ENCODE measurements at places on chromosomes 4 and X.

DNA sequence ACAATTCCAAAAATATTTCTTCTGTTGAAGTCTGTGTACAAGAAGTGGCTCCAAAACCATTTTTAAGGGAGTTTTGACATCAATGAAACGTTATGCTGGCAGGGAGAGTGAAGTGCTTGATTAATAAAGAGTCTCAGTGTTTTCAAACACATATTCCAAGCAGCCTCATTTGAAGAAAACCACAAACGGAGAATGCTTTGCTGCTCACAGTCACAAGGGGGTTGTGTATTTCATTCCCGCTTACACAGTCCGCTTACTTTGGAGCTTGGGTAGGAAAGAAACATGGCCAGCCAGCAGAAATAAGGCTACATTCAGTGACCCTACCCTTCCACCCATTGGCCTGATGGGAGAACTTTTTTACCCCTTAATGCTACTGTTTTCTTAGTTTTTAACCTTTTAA lies 586.2 kb downstream of the RAB28 start:
- no peak for DNase-seq

GRCh38 chrX:100995469-100995868 lies 26.0 kb downstream of the ARL13A start:
- no peak for DNase-seq

- no peak for DNase-seq
These were observed 58.7 kb downstream of the TSPAN5 start for GRCh38 chr4:98599617-98600205.

DNA sequence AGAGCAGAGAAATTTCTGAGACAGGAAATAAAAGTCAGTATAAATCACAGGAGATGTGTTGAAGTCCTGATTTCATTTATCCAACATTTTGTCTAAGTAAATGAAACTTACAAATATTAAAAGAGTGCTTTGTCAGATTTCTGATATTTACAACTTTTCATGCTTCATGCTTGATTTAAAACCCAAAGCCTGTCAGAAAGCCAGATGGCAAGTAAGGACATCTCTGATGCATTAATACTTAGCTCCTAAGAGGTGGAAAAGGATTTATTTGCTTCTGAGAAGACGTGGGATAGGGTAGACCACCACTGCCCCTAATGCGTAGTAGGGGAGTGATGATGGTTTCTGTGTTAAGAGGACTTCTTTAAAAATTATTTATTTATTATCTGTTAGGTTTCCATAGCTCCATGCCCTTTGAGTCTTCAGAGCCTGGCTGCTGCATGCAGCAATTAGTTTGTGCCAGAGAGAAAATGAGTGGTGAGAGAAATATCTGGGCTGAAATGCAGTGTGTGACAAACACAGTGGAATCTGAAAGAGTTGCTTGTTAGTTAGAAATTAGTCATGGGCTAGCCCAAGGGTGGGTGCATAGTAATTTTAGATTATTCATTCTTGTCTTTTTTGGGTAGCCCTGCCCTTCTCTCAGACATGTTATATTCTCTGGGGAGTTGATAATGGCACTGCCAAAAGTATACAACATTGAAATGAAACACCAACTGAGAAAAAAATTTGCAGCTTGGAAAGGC lies 333.8 kb downstream of the C4orf33 start:
- DNase-seq: no peak

DNA sequence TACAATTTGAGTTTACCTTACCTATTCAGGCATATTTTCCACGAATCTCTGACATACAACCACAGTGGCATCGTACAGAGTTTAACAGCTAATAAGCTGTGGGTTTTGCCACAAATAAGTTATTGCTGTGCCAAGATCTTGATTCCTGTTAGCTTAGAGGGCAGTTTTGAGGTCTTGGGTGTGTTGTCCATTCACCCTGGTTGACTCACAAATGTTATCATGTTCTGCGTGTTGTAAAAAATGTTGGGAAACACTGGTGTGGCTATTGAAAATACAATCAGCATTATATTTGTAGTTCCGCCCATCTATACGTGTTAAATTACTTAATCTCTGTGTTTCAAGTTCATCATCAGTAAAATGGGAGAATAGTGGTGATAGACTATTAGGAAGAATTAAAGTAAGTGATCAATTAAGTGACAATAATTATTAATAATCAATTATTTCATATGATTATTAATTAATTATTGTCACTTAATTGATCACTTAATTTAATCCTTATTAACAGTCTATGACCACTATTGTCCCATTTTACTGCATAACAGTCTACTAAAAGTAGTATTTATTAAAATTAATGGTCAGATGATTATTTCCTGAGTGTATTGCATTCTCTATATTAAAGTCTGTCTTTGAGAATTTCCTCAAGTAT lies 96.3 kb downstream of the TMA16 start:
- DNase-seq: no peak

DNA sequence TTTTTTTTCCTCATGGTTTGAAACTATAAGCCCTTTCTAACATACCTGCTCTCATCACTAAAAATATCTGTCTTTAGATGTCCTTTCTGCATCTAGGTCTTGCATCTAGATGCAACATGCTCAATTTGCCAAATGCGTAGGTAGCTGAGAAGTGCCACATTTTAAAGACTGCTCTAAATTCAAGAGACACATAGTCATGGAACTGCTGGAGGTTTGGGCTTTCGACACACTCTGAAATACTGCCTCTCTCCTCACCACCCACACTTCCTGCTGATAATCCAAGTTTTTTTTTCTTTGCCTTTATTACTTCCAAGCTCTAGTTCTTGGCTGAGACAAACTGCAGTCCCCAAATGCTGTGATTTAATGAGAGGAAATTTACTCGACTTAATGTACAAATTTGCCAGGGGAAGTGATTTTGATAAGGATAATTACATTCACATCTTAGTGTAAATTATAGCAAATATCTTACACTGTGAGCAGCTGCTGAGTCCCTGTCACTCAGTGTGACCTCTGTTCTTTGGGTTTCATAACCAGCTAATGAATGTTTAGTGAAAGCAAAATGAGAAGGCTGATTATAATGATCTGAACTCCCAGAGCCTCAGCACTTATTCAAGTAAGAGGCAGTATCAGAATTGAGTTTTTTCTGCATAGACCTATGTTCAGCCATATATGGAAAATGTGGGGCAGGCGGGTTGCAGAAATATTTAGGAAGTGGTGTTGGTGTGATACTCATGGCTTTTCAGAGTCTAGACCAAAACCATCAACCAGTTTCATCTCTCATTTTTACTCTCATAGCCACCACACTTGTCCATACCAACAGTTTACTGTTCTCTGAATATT lies 31.3 kb downstream of the DRD5 start:
- DNase-seq: no peak

- no peak for DNase-seq
These were observed 329.1 kb downstream of the GALNTL6 start for GRCh38 chr4:172142281-172142741.

- no peak for DNase-seq
These were observed 81.7 kb upstream of the ARHGAP24 start for GRCh38 chr4:85393201-85393600.

DNA sequence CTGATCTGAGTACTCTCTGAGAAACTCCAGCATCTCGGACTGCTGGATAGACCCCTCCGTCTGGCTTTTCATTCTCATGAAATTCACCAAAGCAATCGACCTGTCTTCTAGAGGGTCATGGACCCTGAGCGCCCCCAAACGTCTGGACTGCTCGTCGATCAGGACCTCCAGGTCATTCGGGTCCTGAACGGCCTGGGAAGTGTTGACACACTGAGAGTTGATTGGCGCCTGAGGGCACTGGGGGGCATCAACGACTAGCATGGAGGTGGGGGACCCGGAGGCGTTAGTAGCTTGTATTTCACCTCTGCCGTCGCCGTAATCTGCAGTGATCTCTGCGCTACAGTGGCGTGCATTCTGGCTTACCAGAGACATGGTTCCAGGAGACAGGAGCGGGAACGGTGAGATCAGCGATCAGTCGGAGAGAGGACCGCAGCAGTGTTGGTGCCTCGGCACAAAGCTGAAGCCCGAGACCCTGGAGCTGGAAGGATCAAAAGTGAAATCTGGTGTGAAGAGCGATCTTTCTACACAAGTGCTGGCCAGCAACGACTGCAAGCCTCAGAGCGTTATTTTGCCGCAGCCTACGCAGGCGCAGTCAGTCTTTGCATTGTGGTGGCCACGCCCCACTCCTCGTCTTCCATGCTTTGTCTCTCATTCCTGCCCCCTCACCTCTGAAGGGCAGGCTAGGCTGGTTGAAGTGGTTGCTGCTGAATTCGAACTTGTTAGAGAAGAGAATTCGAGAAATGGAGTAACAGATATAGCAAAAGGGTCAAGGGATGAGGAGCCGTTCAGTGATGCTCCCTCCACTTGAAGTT lies at the start of gene MAGEE2:
TSS of gene MAGEE2 (minus strand) at position 575 of the 812 bp plus-strand sequence. CDS start at position 372, 203 bp downstream.
- DNase-seq: no peak

GRCh38 chr4:40334591-40335524 lies at the start of gene CHRNA9:
Gene CHRNA9, plus strand, starts transcription at chr4:40335333. Its CDS starts 135 bp downstream, at chr4:40335468.
- peak; percentile 73 for DNase-seq

DNA sequence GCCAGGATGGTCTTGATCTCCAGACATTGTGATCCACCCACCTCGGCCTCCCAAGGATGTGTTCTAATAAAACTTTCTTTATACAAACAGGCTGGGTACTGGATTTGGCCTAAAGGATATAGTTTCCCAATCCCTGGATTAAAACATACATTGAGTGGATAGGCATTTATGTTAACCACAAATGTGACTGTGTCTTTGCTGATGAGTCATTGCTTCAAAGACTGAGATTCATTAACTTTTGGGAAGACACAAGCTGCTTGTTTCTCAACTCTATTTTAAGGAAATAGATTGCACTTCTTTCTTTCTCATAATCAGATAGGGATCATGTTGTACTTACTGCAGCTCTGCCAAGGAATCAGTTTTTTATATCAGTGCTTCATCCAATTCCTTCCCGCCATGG lies 131.3 kb upstream of the AGA start:
- no peak for DNase-seq

GRCh38 chr4:159855731-159856130 lies 752.9 kb downstream of the RAPGEF2 start:
- DNase-seq: peak; percentile 81

DNA sequence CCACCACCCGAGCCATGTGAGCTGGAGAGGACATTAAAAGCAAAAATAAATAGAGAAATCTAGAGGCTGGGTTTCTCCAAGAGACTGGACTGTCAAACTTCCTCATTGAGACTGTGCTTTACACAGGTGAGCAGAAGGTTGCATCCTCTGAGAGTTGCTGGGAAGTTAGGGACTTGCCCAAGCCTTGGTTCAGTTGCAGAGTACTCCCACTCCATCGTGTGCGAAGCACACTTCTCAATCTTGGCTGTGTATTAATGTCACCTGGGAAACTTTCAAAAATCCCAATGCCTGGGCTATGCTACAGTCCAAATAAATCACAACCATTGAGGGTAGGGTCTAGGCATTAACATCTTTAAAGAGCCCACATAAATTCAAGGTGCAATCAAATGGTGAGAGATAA lies 89.2 kb downstream of the ZNF330 start:
- DNase-seq: no peak

DNA sequence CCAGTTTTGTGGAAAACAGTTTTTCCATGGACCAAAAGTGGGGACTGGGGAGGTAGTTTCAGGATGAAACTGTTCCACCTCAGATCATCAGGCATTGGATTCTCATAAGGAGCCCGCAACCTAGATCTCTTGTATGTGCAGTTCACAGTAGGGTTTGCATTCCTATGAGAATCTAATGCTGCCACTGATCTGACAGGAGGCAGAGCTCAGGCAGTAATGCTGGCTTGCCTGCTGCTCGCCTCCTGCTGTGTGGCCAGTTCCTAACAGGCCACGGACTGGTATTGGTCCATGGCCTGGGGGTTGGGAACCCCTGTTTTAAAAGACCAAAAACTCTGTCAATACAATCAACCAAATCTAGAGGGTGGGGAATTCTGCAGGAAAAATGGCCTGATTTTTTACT lies 100.0 kb upstream of the EOLA2 start:
- no peak for DNase-seq

DNA sequence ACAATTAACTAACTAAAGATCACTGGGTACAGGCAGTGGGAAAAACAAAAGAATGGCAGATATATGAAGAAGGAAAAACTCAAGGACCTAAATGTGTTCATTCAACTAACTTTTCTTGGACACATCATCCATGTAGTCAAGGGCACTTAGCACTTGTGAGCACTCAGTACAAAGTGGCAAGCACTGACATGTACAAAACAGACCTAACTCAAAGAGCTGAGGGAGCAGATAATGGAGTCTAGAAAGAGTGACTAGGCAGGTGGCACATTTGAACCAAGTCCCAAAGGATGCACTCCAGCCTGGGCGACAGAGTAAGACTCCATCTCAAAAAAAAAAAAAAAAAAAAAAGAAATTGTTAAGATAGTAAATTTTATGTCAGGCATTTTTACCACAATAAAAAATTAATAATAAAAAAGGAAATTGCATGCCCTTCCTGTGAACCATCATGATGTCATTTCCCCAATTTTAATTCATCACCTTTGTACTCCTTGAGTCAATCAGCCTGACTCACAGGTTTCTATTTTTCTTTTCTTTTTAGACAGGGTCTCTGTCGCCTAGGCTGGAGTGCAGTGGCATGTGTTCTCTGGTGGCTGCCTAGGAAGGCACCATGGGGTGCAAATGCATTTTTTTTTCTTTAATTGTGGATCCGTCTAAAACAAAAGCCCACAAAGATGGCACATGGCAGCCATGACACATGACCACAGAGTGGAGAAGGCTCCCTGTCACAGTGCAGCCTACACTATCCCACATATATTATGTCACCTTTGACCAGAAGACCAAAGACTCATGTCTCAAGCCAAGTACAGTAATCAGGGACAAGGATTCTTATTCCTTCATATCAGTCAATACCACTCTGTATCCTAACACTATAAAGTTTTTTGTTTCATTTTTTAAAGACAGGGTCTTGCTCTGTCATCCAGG lies 91.9 kb downstream of the CHST7 start:
- no peak for DNase-seq

GRCh38 chr4:108172753-108173598 lies 4.2 kb upstream of the LEF1 start:
- peak; percentile 68 for DNase-seq

- no peak for DNase-seq
These were observed 55.2 kb upstream of the HGFAC start for GRCh38 chr4:3386526-3386925.

DNA sequence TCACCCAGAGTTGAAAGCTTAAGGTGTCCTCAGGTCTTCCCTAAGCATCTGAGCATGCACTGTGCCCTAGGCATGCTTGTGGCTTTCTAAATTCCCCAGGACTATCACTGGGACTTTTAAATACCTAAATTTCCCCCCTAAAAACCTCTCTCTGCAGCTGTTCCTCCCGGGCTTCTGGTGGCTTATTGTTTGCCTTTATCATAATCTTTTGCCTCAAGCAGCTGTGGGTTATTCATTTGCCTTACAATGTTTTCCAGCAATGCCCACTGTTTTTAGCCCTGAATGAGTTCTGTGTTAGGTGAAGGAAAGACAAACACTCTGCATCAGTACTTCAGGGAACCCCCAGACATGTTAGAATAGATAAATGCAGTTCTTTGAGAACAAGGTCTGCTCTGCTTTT lies 455.0 kb downstream of the ZIC3 start:
- no peak for DNase-seq

GRCh38 chr4:172055046-172055445 lies 241.8 kb downstream of the GALNTL6 start:
- DNase-seq: no peak

DNA sequence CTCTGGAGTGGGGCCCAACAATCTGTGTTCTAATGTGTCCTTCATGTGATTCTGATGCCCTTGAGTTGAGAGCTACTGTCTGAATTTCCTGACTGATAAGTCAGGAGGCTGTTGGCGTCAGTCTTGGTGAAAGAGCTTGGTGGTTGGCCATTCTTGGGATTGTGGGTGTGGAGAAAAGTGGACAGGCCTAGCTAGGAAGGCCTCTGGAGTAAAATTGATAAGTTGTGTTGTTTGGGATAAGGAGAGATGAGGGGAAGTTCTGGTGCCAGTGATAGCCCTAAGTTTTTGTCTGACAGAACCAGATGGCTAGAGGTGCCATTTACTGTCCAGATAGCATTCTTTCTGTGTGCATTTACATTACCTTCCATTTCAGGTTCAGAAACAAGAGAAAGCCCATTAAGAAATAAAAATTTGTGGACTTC lies 11.7 kb downstream of the NSD2 start:
- no peak for DNase-seq

Measured in WERI-Rb-1 (cell line).